ENCODE measurements at places on chromosomes 7 and 10.
A peak's percentile ranks its signal among the peaks of the same experiment; 100 is the strongest.

GRCh38 chr7:29783671-29784070 is 22.6 kb upstream of the WIPF3 start:
- DNase-seq = no peak

GRCh38 chr10:69856601-69857166 is 55.0 kb downstream of the COL13A1 start:
- DNase-seq = no peak

GRCh38 chr10:30967650-30968410 is 63.8 kb downstream of the ZNF438 start:
- DNase-seq = no peak

DNA sequence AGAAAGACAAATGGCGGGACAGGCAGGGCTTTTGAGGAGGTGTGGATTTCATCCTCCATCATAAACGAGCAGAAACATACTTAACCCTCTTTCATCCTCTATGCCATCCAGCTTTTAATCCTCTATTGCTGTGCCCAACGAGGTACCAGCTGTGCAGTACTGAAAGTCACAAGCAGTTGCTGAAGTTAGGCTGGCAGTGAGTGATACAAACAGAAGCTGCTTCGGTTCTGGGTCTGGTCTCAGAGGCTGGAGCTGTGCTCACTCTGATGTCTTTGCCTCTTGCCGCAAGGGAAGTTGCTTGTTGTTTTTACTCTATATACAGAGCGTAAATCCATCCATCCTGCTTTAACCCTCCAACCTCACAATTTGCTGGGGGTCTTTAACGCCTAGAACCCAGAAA is 235.2 kb downstream of the CELF2 start:
- no peak for DNase-seq

- DNase-seq = no peak
These were observed 22.5 kb upstream of the ASCC1 start for GRCh38 chr10:72238392-72239175.

DNA sequence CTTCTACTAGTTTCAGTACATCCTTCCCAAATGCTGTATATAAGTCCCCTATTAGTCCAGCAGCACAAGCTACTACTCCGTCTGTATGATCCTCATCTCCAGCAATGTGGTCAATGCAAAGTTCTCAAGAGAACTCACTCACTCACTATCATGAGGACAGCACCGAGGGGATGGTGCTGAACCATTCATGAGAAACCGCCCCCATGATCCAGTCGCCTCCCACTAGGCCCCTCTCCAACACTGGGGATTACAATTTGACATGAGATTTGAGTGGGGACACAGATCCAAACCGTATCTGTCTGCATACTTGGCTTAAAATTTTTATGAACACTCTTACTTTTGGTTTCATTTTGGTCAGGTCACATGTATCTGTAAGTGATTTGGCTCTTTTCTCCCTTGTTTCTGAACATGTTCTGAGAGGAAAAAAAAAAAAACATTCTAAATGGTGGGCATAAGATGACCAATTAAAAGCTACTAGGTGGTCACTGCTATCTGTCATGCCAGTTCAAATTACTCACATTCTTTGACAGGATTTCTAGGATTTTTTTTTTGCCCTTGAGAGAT is 60.1 kb downstream of the ZNF783 start:
- peak; percentile 32 for DNase-seq

All from EL (cell line).